ENCODE measurements at places on chromosomes 7 and 10.

DNA sequence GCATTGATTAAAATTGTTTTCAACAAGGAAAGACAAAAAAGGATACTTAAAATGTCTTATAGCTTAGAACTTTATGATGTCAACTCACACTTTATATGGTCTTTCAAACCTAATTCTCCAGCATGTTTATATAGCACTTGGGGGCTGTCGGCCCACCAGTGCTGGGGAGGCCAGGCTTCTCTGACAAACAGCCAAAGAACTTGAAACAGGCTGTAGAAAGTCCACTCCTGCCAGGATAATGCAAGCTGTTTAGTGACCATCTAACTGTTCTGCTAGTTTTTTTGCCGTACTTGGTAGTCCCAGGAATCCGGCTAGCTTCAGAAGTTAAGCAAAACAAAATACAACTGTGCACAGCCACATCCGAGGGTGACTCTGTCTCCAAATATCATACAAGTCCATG is 13.6 kb upstream of the SOSTDC1 start:
- DNase-seq, result no peak

DNA sequence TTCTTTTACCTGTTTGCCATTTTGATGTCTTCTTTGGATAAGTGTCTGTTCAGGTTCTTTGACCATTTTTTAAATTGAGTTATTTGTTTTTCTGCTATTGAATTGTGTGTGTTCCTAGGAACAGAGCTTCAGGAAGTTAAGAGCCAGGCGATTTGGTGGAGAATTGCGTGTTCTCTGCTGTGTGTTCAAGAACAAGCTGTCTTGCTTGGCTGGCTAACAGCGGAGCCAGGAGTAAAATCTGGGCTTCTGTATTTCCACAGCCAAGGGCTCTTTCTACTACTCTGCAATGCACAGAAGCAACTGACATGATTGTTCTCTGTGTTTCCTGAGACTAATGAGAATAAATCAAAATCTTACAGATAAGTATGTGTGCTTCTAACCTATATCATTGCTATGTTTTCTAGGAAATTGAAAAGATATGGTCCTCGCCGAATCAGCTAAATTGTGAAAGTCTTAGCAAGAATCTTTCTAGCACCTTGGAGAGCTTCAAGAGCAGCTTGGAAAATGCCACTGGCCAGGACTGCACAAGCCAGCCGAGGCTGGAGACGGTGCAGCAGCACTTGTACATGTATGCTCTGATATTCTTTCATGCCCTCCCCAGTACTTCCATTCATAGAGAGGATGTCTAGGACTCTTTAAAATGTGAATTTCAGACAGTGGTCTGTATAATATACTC is 124.2 kb downstream of the ABCA13 start:
- no peak for DNase-seq

GRCh38 chr7:120421151-120421651 is 148.2 kb downstream of the KCND2 start:
- no peak for DNase-seq

GRCh38 chr7:142916508-142916907 is 17.0 kb downstream of the TRPV5 start:
- DNase-seq, result no peak

DNA sequence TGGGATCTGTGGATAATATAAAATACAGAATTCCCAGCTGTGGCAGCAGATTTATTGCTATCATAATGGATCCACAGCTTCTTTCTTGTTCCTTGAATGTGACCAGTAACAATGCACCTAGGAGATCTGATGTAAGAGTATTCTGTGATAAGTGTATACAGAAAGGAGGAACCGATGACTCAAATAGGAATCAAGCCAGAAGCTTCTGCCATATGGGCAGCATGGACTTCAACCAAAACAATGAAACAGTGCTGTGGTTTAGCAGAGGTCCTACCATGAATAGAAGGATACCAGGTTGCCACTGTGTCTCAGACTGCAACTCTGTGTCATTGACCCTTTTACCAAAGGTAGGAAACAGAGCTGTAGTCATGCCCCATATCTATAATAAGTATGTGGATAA is 81.8 kb downstream of the PTPRZ1 start:
- no peak for DNase-seq

DNA sequence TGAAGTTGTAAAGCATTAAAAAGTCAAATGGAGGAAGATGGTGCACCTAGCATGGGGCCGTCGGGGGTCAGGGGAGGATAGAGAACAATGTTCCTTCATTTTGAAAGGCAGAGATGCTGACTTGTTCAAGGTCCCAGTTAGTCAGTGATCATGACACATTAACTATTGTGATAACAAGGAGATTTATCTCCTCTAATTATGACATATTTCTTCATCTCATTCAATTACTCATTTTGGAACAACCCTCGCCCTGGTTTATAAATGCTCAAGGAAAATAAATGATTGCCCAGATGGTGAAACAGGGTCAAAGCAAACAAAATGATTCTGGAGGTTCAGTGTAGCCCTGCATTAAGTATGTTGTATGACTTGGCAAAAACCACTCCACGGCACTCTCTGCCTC is 106.2 kb downstream of the ITIH5 start:
- no peak for DNase-seq

- DNase-seq, result no peak
These were observed 22.5 kb downstream of the LRRN3 start for GRCh38 chr7:111113263-111114017.

DNA sequence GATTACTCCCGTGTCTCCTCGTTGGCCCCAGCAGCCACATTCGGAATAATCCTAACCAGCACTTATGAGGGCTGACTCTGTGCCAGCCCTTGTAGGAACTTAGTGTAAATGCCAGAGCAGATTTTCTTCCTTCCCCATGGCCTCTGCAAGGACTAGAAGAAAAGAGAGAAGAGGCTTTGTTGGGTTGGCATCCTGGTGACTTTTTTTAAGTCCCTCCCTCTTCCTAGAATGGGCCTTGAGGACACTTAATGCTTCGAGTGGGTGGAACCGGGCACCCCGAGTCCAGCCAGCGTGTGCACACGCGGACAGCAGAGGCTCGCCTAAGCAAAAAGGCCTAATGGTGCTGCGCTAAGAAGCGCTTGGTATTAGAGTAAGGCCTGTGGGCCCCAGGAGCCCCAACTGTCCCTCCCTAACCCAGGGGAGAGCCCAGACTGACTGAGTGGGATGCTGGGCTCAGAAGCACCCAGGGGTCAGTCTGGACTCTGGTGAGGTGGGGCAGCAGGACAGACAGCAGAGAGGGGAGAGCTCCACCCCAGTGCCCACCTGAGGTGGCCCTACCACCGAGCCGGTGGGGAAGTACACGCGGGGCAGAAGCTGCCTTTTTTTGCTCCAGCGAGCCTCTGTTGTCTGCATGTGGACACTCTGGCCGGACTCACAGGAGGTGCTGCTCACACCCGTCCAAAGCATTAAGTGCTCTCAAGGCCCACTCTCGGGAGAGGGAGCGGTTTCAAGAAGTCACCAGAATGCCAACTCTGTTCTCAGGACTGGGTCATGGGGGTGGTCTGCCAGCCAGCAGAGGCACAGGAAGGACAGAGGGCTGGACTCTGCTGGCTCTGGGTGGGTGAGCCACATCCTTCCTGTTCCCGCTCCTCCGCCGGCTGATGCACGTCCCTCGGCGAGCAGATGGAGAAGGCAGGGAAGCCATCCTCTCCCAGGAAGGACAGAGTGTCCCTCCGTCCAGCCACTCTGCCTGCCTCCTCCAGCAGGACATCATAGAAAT is 12.5 kb downstream of the ITPRIP start:
- no peak for DNase-seq

DNA sequence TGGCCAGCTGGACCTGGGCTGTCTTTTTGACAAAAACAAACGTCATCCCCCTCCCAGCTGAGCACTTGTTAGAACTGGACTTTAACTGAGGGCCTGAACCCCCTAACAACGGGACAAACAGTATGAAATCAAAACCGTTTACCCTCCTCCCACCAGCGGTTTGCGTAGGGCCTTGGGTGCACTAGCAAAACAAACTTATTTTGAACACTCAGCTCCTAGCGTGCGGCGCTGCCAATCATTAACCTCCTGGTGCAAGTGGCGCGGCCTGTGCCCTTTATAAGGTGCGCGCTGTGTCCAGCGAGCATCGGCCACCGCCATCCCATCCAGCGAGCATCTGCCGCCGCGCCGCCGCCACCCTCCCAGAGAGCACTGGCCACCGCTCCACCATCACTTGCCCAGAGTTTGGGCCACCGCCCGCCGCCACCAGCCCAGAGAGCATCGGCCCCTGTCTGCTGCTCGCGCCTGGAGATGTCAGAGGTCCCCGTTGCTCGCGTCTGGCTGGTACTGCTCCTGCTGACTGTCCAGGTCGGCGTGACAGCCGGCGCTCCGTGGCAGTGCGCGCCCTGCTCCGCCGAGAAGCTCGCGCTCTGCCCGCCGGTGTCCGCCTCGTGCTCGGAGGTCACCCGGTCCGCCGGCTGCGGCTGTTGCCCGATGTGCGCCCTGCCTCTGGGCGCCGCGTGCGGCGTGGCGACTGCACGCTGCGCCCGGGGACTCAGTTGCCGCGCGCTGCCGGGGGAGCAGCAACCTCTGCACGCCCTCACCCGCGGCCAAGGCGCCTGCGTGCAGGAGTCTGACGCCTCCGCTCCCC is at the start of gene IGFBP1:
Gene IGFBP1 (plus strand): TSS at position 304 of the 808 bp plus-strand sequence. CDS start 165 bp downstream, at position 469.
- DNase-seq, result no peak

DNA sequence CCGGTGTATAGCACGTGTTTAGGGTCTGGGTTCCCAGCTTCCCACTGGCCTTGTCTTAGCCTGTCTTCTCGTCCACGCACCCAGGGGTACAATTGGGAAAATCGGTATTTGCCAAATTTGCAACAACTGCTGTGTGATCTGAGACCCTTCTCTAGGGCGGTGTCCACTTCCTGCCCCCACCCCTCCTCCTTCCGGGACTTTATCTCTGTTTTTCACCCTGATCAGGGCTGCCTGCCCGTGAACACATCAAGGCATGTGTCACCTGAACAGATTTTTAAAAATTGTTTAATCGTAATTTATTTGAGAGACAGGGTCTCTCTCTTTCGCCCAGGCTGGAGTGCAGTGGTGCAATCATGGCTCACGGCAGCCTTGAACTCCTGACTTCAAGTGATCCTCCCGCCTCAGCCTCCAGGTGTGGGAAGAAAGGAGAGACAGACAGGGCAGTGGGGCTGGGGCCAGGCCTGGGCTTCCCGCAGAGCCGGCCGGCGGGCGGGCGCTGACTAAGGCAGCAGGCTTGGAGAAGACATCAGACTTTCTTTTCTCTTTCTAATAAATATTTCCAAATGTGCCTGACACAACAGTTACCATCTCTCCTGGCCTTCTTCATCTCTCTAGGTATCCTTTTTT is 27.5 kb downstream of the ELFN1 start:
- DNase-seq, result no peak
